ENCODE measurements at places on chromosomes 11 and 22.

- DNase-seq = peak; percentile 27
Observed at GRCh38 chr11:107563702-107564101, 1.8 kb downstream of the ALKBH8 start.

GRCh38 chr11:122186439-122187080 is 70.5 kb upstream of the BLID start:
- no peak for DNase-seq

DNA sequence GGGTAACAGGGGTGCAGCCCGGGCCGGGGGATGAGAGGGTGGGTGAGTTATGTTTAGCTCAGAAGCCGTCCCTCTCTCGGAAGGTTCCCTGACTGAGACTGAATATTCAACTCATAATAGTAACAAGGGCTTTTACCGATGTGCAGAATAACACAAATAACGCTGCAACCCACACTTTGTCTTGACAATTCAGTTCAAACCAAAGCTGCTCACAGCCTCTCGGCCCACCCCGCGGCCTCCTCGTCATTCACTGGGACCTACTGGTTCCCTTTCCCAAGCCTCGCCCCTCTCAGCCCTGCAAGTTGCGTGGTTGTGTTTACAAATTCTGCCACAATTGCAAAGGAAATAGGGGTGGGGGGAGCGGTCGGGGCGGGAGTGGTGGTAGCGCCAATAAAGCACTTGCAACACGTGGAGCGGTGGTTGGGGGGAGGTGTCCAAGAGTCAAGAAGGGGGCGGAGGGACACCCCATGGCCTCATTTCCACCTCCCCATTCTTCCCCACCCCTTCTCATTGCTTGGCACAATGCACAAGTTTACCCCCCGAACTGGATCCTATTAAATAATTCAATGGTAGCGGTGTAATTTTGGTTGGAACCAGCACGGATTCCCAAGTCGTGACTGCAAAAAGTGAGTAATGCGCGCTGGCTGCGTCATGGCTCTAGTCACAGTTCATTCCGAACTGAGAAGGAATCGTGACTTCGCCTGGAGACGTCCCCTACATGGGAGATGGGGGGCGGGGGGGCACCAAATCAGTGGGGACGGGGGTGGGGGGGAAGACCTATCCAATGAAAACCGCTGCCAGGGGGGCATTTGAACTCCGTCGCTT is 102.0 kb upstream of the HSD17B12 start:
- no peak for DNase-seq

GRCh38 chr22:41544671-41545476 is 604 bp upstream of the POLR3H start:
- DNase-seq = no peak

DNA sequence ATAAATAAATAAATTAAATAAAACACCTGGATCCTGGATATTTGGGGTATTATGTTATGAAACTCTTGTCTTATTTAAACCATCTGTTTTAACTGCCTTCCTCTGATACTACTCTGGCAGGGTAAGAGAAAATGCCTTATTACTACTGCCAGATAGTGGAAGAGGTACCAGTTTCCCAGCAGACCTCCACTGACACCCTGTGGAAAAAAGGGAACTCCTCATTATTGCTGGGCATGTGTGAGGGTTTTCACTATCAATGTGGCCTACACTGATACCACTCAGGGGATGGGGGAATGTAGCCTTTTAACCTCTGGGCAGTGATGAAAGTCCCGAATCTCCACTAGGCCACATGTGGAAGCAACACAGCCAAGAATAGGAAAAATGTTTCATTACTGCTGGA is 121.0 kb downstream of the LUZP2 start:
- DNase-seq = no peak

GRCh38 chr11:12149672-12150225 is 39.4 kb downstream of the MICAL2 start:
- DNase-seq = no peak

Data from CD4-positive, alpha-beta T cell treated with Interleukin-6 at 100 ng/mL for 8 hours (primary cell).